ENCODE measurements at places on chromosomes 2 and 18. TPM values are rescaled to one million over a fixed set of nuclear protein-coding genes. Genes with fewer than 3 reads are reported as not detected.

Gene LDLRAD4
- 20.4 TPM for polyA plus RNA-seq

- DNase-seq: no peak
Observed at GRCh38 chr2:233513953-233514655, 52.5 kb downstream of the USP40 start.

- DNase-seq: no peak
Observed at GRCh38 chr2:106541333-106541732, 54.2 kb downstream of the CD8B2 start.

- DNase-seq: no peak
Observed at GRCh38 chr2:10246831-10247230, 55.9 kb upstream of the HPCAL1 start.

GRCh38 chr2:204205538-204205937, 269.0 kb downstream of the ICOS start:
- no peak for DNase-seq

Gene GPN1
- polyA plus RNA-seq: 53.0 TPM

DNA sequence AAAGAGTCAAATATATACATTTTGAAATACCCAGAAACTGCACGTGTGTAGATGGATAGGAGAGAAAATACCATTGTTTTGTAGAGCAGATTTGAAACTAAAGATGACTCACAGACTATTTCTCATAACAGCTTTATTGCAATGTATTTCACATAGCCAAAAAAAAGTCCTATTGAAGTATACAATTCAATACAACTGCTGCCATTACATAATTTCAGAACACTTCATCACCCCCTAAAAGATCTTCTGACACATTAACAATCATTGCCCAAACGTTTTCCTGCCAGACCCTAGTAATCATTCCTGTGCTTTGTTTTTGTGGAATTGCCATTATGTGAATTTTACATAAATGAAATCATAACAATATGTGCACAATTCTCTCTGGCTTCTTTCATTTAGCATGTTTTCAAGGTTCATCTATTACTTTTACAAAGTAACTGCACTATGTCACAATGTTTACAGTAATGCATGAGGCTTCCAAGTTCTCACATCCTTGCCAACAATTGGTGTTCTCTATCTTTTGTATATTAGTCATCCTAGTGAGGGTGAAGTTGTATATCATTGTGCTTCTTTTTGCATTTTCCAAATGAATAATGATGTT, 378.6 kb upstream of the CWC22 start:
- peak; percentile 59 for DNase-seq

GRCh38 chr2:179606141-179606540, 255.3 kb downstream of the ZNF385B start:
- no peak for DNase-seq

- DNase-seq: no peak
Observed at GRCh38 chr18:51751901-51752300, 554.4 kb upstream of the MEX3C start.

Gene VAPA
- polyA plus RNA-seq: 184 TPM

- DNase-seq: no peak
Observed at GRCh38 chr2:16661936-16662839, 3.4 kb downstream of the CYRIA start.

GRCh38 chr18:57644540-57644939, 22.9 kb upstream of the NARS1 start:
- DNase-seq: no peak

Gene AMMECR1L
- polyA plus RNA-seq: 22.2 TPM
